ENCODE measurements at places on chromosomes 12 and 14. TPM values are rescaled to one million over a fixed set of nuclear protein-coding genes. Genes with fewer than 3 reads are reported as not detected.

The ENDOU gene
- 0.17 TPM for total RNA-seq

The GALNT9 gene
- 0.51 TPM for total RNA-seq

The TAS2R46 gene
- total RNA-seq: 2.0 TPM

The RERGL gene
- total RNA-seq: not detected

The PRIMA1 gene
- total RNA-seq: not detected

The TPCN1 gene
- 10.8 TPM for total RNA-seq

The SCN8A gene
- 12.8 TPM for total RNA-seq

The ANKS1B gene
- 0.51 TPM for total RNA-seq

The DEGS2 gene
- 0.26 TPM for total RNA-seq

The WNT5B gene
- total RNA-seq: 40.3 TPM
